ENCODE measurements at places on chromosomes 1 and 21.

DNA sequence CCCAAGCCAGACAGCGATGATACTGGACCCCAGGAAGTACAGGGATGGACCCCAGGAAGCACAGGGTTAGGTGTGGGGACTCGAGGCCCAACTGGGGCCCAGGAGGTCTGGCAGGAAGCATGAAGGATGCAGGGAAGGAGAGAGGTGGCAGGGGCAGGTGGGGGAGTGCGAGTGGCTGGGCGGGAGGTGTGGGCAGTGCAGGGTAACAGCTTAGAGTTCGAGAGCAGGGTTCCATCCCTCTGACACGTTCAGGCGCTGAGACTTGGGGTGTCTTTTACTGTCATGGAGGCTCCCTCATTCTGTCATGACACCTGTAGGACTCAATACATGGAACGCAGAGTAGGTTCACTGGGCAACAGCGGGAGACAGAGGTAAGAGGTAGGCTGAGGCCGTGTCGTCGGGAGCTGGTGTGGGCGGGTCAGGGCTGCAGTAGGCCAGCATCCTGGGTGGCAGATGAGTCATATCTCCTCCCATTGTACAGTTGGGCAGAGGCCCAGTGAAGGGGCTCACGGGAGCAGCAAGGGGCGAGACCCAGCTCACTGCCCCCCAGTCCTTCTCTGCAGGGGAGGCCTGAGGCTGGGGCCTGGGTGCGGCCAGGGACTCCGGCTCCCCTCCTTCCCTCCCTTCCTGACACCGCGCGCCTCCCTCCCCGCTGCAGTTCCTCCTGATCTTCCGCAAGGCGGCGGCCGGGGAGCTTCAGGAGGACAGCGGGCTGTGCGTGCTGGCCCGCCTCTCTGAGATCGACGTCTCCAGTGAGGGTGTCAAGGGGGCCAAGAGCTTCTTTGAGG, 11.6 kb upstream of the CTRC start:
- DNase-seq, result no peak

- no peak for DNase-seq
Measured at GRCh38 chr1:68355614-68356013, 94.1 kb downstream of the RPE65 start.

- DNase-seq, result no peak
Measured at GRCh38 chr21:29018540-29018939, 609 bp downstream of the RWDD2B start.

DNA sequence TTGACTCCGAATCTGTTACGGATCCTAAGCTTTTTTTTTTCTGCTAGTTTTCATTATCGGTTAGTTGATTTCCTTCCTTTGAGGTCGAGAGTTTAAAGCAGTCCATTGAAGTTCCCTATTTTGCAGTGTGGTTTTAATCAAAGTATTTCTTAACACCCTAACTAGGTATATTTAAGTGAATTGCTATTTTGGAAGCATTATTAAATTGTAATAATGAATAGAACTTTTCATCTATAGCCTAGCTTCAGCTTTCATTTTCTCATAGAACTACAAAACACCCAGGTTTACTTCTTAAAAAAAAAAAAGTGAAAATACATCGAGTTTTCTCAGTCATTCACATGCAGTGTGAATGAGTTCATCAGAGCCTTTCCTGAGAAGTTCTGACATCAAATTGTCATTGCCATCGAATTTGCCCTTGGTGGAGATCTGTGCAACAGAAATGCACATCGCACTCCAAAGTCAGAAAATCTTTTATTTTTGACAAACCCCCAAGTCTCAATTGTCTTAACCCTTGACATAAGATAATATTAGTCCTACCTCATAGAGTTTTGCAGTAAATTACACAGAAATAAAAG, 1.1 kb upstream of the LBR start:
- DNase-seq, result no peak

DNA sequence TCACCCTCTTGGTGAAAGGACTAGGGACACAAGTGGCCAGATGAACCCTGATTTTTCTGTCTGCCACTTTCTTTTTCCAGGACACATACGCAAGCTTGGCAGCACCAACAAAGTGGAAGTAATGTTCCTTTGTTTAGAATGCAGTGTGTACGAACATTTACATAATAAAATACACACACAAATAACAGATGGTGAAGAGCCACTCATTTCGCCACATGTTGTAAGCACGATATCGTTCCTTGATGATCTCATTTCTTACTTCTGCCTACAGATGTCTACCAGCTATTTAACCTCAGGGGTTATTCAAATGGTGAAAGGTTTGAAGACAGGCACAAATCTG, 670.2 kb upstream of the CXADR start:
- DNase-seq, result no peak

DNA sequence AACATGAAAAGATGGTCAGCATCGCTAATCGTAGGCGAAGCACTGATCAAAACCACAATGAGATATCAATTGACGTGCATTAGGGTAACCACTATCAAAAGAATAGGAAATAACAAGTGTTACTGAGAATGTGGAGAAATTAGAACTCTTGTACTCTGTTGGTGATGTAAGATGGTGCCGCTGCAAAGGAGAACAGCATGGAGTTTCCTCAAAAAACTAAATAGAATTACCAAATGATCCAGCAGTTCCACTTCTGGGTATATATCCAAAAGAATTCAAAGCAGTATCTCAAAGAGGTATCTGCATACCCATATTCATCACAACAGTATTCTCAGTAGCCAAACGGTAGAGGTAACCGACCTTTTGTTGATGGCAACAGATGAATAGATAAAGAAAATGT, 8.3 kb upstream of the CD101 start:
- DNase-seq, result no peak

- DNase-seq, result no peak
Measured at GRCh38 chr21:40850071-40850470, 3.1 kb upstream of the DSCAM start.

DNA sequence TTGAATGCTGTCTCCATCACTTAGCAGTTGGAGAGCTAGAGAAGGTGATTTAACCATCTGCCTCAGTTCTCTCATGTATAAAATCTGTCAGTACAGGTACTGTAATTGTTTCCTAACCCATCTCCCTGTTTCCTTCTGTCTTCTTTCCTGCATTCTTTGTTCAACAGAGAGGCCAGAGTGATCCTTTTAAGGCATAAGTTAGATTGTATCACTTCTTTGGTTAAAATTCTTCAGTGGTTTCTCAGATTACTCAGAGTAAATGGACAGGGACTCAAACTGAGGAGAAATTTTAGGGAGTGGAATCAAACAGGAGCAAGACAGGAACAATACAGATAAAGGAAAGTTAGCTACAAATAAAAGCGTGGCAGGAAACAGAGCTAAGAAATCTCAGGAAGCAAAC, 45.2 kb upstream of the SSX2IP start:
- no peak for DNase-seq

GRCh38 chr1:188154761-188155160, 1326.0 kb downstream of the PLA2G4A start:
- DNase-seq, result no peak

DNA sequence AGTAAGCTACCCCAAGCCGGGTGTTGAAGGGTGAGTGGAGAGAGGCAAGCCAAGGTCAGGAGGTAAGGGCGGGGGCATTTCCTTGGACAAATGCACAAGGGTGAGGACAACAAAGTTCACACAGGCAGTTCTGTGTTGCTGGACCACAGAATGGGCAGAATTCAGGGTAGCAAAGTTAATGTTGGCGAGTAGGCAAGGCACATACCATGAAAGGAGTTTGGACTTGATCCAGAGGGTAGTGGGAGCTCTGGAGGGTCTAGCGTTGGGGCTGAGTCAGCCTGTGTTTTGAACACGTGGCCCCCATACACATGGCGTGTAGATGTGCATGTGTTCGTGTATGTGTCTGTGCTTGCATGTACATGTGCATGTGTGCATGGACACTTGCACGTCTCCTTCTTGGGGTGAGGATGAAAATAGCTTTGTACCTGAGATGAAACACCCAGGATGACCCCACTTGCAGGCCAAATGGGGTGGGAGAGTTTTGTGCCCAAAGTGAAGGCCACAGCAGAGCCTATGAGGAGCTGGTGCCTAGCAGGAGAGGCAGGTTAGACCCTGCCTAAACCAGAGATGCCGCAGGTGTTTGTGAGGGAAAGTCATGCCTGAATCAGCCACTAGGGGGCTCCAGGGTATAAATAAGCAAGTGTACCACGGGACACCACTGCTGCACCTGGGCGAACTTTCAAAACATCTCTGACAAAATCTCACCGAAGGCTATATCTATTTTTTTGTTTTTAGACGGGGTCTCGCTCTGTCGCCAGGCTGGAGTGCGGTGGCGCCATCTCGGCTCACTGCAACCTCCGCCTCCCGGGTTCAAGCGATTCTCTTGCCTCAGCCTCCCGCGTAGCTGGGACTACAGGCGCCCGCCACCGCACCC, 21.8 kb downstream of the SLC27A3 start:
- peak; percentile 89 for DNase-seq

GRCh38 chr1:108182959-108183700, 17.0 kb downstream of the SLC25A24 start:
- DNase-seq, result no peak

- no peak for DNase-seq
Measured at GRCh38 chr1:2833454-2834145, 32.1 kb upstream of the TTC34 start.

DNA sequence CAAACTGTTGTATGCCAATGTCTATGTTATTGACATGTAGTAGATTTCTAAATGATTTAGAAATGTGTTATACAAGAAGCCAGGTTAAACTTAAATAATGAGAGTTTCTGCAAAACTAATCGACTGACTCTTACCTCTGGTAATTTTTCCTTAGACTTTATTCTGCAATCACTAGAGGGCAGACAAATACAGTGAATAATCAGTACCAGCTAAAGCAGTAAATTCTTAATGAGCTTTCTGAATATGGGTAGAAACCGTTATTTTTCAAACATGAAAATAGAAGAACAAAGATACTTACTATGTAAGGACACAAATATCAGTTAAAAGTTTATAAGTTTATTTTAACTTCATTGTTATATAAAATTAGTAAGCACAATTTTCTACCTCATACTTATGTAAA, 97.9 kb upstream of the RGS1 start:
- no peak for DNase-seq

GRCh38 chr1:5502311-5503194, 489.7 kb downstream of the NPHP4 start:
- no peak for DNase-seq

DNA sequence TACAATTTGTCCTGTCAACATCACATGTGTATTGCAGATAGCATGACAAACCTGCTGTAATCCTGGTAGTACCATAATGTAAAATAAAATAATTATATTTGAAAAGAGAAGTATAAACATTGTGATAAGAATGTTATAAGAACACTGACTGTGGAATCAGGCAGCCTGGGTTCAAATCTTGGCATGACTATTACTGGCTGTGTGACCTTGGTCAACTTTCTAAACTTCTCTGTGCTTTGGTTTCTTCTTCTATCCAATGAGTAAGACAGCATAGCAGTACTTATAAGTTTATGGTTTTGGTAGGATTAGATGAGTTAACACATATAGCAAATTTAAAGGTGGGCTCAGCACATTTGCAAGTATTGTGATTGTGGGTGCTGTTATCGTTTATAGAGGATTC, 147.1 kb downstream of the NOS1AP start:
- no peak for DNase-seq

- DNase-seq, result no peak
Measured at GRCh38 chr1:80083892-80084291, 1077.4 kb upstream of the ADGRL4 start.

DNA sequence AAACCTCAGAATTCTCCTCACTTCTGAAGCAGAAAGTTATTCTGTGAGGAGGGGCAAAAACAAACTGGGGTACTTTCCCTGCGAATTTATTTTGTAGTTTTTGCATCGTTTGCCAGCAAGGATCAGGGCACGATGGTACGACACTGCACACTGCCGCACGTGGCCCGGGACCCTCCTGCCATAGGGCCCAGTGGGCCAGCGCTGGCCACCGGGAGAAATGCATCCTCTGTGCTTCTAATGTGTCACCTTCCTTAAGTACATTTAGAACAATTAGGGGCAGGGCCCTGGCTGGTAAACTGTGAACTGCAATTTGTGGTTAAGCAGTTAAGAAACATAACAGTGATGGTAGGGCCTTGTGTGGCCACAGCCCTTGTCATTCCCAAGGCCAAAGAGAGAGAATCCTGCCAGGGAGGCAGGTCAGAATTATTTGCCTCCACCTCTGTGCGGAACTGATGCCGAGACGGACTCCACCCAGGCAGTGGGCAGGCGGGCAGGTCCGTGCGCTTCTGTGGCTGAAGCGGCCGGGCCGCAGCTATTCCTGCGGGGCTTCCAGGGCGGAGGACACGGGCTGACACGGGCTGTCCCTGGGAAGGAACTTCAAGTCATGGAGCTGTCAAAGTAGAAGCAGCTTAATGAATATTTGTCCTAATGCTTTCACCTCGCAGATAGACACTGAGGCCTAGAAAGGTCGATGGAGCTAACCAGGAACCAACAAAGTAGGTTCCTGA, 12.5 kb downstream of the GPR137B start:
- no peak for DNase-seq

DNA sequence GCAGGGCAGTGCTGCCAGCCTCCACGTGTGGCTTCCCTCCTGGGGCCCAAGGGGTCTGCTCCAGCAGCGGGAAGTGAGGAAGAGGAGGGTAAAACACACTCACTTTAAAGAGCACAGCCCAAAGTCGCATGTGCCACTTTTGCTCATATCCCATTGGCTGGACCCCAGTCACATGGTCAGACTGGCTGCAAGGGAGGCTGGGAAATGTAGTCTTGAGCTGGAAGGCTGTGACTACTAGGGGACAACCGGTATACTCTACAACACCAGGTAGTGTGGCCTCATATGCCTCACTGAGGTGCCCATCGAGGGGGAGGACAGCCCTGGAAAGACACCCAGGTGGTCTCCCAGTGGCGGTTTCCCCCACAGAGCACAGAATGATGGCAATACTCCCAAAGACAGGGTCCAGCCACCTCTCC, 45.2 kb downstream of the CAMK2N1 start:
- peak; percentile 71 for DNase-seq

DNA sequence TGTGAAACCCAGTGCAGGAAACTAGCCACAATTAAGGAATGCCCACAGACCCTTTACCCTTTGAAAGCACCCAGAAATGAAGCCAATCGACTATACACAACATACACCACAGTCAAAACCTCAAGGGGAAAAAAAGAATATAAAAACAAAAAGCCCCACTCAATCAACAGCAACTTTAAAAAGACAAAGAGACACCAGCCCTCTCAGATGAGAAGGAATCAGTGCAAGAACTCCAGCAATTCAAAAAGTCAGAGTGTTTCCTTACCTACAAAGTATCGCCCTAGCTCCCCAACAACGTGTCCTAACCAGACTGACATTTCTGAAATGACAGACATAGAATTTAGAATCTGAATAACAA, 147.7 kb downstream of the CHD1L start:
- DNase-seq, result no peak

DNA sequence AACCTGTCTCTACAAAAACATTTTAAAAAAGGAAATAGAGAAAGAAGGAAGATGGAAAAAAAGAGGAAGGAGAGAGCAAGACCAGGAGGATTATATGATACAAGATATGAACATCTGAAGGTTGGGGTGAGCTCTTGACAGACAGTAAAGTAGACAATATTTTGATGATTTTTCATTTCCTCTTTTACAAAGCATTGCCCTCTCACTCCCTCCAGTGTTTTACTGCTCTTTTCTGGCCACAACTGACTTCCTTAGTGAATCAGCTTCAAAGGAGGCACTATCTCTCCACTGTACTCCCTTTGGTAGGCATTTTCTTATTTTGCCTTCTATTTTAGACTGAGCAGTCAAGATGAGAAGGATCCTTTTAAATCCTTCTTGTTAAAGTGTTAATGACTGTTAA, 296.7 kb downstream of the KCTD3 start:
- no peak for DNase-seq
